Fibroblast of skin of left quadriceps (primary cell): ENCODE measurements at places on chromosomes 3 and 15.

GRCh38 chr3:124007186-124007585 lies 15.3 kb upstream of the ROPN1 start:
- no peak for DNase-seq

- no peak for DNase-seq
Measured at GRCh38 chr15:38652998-38653397, 88.4 kb upstream of the RASGRP1 start.

DNA sequence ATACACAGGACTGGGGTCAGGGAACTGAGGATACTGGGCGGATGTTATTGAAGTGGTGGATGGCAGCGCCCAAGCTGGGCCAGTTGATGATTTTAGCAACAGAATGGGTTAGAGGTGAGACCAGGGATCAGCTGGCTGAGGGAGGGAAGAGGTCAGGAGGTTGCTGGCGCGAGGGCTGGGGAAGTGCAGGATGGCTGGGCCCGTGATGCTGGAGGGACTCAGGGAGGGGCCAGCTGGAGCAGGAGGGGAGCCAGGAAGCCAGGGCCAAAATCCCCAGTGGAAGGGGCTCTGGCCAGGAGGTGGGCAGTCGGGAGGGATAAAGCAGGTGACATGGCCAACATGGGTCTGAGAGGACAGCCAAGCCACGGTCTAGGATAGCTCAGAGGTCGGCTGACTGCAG lies 178.0 kb downstream of the NSMCE3 start:
- DNase-seq = no peak

DNA sequence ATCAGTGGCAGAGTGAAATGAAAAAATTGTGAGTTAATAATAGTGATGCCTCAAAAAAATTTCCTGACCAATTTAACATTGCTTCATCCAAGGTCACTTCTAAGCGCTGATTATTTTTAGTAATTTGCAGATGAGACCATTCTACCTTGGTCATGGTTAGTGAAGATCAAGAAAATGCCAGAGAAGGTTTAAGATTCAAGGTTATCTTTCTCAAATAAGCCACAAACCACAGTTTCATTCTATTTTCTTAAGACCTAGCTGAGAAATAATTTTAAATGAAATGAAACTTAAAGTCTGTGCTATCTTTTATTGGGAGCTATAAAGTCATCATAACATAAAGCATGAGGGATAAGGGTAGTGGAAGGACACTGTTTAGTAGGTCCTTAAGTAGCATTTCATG lies 353.9 kb upstream of the NAALADL2 start:
- DNase-seq = no peak

DNA sequence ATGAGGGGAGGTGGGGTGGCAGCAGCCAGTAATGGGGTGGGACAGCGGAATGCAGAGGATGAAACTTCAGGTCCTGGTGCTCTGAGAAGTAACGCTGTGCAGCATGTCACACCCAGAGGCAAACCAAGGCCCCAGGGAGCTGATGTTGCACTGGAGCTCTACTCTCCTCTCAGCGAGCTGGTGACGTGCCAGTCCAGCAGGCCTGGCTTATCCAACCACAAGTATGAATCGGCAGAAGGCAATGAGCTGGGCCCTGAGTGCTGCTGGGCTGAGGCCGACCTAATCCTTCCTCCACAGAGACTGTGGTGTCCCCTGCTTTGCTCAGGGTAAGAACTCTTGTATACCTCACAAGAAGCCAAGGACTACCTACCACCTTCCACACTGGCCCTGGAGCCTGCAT lies 30.5 kb downstream of the CD86 start:
- no peak for DNase-seq

GRCh38 chr3:60514866-60515265 lies 736.4 kb downstream of the FHIT start:
- no peak for DNase-seq

- DNase-seq = no peak
Measured at GRCh38 chr3:149011676-149012075, 20.3 kb downstream of the GYG1 start.

DNA sequence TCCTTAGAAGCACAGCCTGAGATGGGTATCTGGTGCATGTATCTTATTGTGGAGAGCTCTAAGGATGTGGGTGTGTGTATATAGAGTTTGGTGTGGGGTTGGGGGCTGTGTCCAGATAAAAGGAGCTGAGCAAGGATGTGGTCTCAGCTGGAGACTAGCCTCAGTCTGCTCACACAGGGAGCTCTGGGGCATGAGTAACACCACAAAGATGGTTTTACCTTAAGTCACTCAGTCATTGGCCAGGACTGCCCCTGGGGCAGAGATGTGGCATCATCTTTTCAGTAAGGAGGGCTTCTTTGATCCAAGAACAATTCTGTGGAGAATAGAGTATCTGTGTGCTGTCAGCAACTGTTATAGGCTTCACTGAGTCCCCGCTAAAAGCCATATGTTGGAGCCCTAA lies 163.4 kb upstream of the NUDT16 start:
- DNase-seq = no peak

GRCh38 chr3:185268194-185268962 lies 14.5 kb upstream of the EHHADH start:
- no peak for DNase-seq

GRCh38 chr15:90442423-90442822 lies 54.4 kb downstream of the IQGAP1 start:
- no peak for DNase-seq

- DNase-seq = no peak
Measured at GRCh38 chr15:58839485-58839884, 68.4 kb downstream of the MINDY2 start.

GRCh38 chr3:50632450-50632849 lies 15.5 kb downstream of the MAPKAPK3 start:
- no peak for DNase-seq

DNA sequence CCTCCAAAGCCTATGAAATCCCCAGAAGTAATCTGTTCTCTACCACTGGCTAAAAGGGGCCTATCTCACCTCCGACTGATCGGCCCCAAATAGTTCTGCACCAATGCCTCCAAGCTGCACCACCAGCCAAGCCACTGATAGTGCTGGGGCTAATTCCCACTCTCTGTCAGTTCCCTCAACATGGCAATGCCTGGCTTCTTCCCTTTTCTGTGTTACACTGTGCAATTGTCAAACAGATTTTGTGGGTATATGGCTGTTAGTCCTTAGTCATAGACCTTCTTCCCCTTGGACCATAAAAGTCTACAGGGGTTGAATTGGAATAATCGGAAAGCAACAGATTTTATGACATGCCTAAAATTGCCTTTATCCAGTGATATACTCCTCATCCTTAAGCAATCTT lies 9.3 kb upstream of the UBE2E2 start:
- DNase-seq = no peak

- no peak for DNase-seq
Measured at GRCh38 chr3:105349684-105350387, 16.9 kb upstream of the ALCAM start.

- no peak for DNase-seq
Measured at GRCh38 chr3:195043607-195044339, 227.2 kb downstream of the XXYLT1 start.

- DNase-seq = no peak
Measured at GRCh38 chr15:36400936-36401585, 178.4 kb upstream of the CDIN1 start.

- DNase-seq = no peak
Measured at GRCh38 chr3:160564258-160564911, 986 bp downstream of the KPNA4 start.

DNA sequence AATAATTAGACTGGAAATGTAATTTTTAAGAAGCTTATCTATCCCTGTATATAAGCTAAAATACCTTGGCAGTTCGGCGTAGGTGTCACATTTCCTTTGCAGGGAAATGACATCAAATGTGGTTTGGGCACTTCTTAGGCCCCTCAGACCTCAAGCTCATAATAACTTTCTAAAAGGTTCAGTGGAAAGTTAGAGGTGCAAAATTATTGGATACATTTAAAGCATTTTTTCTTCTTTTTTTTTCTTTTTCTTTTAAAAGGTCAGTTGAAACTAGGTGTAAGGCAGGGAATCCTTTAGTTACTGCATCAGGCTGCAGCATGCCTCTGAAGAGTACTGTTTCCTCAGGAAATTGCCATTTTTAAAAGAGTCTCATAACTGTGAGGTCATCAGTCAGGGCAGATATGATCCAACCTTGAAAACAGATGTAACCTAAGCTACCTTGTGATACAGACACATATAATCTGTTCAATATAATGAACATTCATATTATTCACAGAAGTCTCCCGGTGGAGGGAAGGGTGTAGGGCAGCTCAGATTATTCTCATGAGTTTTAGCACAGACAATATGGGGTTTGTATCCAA lies 4.8 kb downstream of the SACM1L start:
- DNase-seq = no peak

DNA sequence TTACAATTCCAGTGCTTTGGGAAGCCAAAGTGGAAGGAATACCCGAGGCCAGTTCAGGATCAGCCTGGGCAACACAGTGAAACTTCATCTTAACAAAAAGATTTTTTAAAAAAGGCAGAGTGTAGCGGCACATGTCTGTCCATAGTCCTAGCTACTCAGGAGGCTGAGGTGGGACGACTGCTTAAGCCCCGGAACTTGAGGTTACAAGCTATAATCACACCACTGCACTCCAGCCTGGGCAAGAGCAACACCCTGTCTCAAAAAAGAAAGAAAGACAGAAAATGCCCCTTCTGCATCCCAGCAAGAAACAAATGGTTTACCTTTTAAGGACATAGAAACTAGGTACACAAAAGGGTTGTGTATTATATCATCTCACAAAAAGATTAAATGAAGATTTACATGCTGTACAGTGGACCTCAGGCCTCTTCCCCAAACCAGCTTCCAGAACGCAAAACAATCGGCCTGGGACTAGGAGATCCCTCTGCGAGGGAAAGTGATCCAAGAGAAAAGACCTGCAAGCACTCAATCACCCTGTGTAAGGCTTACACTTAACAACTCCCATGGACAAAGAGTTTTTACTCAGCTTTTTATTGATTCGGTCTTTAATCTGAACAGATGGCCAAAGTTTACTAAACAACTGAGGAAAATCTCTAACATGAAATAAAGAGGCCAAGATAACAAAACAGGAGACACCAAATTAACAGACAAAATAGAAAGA lies 21.2 kb downstream of the TFDP2 start:
- DNase-seq = no peak

DNA sequence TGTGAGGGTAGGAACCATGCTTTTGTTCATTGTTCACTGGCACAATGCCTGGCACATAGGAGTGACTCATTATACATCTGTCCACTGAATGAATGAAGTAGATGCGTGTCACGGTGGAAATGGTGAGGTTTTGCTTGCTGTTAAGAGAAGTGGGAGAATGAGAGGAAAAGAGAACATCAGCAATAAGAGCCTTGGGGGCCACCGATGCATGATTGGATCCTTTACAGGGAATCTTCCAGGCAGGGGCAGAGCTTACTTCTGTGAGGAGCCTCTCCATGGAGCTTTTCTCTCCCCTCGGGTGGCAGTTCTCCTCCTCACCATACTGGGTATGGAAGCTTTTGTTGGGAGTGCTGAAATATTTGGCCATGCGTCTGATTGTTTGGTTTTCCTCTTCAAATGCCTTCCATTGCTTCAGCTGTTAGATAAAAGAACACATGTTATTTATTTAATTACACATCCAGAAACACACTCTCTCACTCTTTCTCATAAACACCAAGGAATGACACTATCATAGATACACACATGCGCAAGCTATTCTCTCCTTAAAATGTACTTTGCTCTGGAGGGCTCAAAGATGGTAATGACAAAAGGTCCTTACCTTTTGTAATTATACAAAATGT lies 78.9 kb upstream of the GSK3B start:
- no peak for DNase-seq

GRCh38 chr3:38141952-38142273 lies 3.5 kb downstream of the MYD88 start:
- no peak for DNase-seq

DNA sequence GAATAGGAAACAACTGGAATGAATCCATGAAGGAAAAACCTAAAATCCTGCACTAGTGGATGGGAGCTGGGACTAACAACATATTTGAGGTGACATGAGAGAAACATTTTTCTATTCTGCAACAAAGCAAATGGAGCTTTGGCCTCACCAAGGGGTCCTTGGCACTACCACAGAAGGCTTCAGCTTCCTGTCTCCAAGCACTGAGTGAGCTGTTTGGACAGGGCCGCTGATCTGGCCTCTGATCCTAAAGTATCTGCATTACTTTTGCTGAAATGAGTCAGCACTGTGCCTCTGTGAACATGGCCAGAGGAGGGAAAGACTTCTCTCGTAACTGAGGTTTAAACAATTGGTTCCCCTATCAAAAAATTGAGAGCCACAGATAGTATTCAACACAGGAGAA lies 9.0 kb downstream of the ARPP21 start:
- no peak for DNase-seq

- DNase-seq = no peak
Measured at GRCh38 chr3:161067335-161067734, 37.8 kb downstream of the B3GALNT1 start.

- DNase-seq = no peak
Measured at GRCh38 chr3:164406281-164406680, 672.0 kb downstream of the SI start.

DNA sequence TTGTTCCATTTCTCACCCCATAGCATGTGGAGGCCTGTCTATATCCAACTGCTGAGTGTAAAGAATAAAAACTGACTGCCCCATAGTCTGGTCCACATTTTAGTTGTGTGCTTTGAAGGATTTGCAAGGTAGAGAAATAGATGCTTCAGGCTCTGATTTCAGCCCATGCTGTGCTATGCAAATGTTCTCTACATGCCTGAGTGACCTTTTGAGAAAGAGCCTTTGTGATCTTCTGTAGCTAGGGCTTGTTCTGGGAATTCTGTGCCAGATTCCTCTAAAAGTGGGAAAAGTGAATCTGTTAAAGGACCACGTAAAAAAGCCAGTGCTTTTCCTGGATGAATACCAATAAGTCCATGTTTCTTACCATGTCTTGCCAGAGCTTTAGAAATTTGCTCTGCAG lies 5.2 kb downstream of the KCTD6 start:
- DNase-seq = no peak

- DNase-seq = no peak
Measured at GRCh38 chr3:87733671-87734367, 325.0 kb downstream of the CGGBP1 start.

GRCh38 chr3:1318296-1319005 lies 225.6 kb downstream of the CNTN6 start:
- DNase-seq = no peak

GRCh38 chr3:14262212-14262611 lies 83.6 kb downstream of the LSM3 start:
- no peak for DNase-seq

- no peak for DNase-seq
Measured at GRCh38 chr3:39849992-39850715, 40.7 kb downstream of the MYRIP start.

- no peak for DNase-seq
Measured at GRCh38 chr15:33396475-33396874, 85.7 kb downstream of the RYR3 start.

GRCh38 chr3:114101101-114101500 lies 44.6 kb downstream of the QTRT2 start:
- DNase-seq = no peak
